ENCODE measurements at places on chromosomes 5 and 9. TPM values are rescaled to one million over a fixed set of nuclear protein-coding genes. Genes with fewer than 3 reads are reported as not detected.

GRCh38 chr9:89658931-89659330 lies 54.1 kb downstream of the GADD45G start:
- no peak overlapping the region for H3K4me3 ChIP-seq
- DNase-seq = no peak
- peaks cover 19% of the 10 kb centered on the region for H3K4me1 ChIP-seq
- H3K27ac ChIP-seq = no peak overlapping the region
- no peaks in the 10 kb centered on the region for H3K27me3 ChIP-seq

- H3K4me3 ChIP-seq = no peak overlapping the region
- no peaks in the 10 kb centered on the region for H3K36me3 ChIP-seq
- no peaks in the 10 kb centered on the region for H3K27me3 ChIP-seq
- H3K27ac ChIP-seq = no peak overlapping the region
These were observed 175.8 kb upstream of the FSTL4 start for GRCh38 chr5:133788121-133788520.

DNA sequence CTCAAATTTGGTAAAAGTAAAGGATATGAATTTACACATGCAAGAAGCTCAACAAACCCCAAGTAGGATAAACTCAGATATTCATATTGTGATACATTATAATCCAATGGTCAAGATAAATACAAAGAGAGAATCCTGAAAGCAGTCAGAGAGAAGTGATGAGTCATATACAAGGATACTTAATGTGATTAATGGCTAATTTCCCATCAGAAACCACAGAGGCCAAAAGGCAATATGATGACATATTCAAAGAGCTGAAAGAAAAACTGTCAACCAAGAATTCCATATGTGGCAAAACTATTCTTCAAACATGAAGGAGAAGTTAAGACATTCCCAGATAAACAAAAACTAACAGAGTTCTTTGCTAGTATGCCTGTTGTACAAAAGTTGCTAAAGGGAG lies 19.5 kb upstream of the IRF1 start:
- H3K27me3 ChIP-seq = peaks cover 23% of the 10 kb centered on the region
- no peak overlapping the region for H3K4me3 ChIP-seq
- no peak overlapping the region for H3K27ac ChIP-seq
- no peaks in the 10 kb centered on the region for H3K4me1 ChIP-seq
- no peaks in the 10 kb centered on the region for H3K36me3 ChIP-seq

DNA sequence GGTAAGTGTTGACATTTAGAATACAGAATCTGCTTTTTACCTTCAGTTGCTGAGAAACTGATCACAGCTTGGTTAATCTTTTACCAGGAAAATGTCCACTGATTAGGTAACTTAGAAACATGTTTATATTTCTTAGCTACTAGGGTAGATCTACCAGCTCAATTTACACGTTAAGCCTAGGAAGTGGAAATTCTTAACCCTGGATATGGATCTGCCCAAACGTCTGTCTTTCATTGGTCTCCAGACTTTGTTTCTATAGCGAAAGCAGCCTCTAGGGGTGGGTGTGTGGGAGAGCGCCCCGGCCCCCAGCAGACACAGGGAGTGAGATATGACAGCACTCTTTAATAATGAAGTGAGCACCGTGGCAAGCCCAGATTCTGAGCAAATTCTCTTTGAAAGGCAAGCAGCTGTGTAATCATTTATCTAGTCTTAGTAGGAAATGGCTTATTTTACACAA lies 141.6 kb upstream of the ZNF608 start:
- no peak overlapping the region for H3K27ac ChIP-seq
- no peaks in the 10 kb centered on the region for H3K4me1 ChIP-seq
- no peaks in the 10 kb centered on the region for H3K36me3 ChIP-seq
- no peak overlapping the region for H3K4me3 ChIP-seq
- no peak for DNase-seq

DNA sequence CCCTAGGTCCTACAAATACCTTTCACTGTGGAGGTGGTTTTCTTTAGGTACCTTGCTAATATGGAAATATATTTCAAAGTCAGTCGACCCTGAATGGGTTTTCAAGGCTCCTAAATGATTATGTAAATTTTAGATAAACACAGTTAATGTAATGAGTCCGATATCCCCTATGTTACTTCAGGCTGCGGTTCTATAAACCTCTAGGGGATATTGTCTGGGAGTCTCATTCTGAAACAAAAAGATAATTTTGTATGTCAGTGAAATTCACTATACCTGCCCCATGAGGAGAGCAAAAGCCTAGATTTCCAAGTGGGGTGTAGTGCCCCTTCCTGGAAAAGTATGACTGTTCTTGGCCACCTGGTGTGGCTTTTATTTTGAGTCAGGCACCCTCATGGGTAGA lies 377.3 kb downstream of the ICE1 start:
- no peaks in the 10 kb centered on the region for H3K27me3 ChIP-seq
- no peak overlapping the region for H3K27ac ChIP-seq
- no peak for DNase-seq
- H3K4me1 ChIP-seq = no peaks in the 10 kb centered on the region

DNA sequence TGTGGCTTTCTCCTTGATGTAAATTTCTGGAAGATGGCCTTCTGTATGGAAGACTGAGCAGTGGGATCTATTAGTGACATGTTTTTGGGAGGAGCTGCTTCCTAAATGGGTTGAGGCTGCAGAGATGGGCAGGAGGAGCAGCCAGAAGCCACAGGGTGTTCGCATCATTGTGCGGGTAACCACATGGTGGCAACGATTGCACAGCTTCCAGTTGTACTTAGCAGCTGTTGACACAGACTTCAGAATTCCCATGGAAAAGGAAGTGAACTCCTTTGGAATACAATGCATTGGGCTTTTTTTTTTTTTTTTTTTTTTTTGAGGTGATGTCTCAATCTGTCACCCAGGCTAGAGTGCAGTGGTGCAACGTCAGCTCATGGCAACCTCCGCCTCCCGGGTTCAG lies 297.3 kb downstream of the NR3C1 start:
- H3K4me3 ChIP-seq = no peak overlapping the region
- no peaks in the 10 kb centered on the region for H3K27me3 ChIP-seq
- DNase-seq = no peak
- H3K36me3 ChIP-seq = no peaks in the 10 kb centered on the region
- H3K4me1 ChIP-seq = peaks cover 39% of the 10 kb centered on the region

GRCh38 chr5:152372875-152373274 lies 32.2 kb downstream of the NMUR2 start:
- H3K4me1 ChIP-seq = no peaks in the 10 kb centered on the region
- no peaks in the 10 kb centered on the region for H3K36me3 ChIP-seq
- H3K27ac ChIP-seq = no peak overlapping the region
- H3K4me3 ChIP-seq = no peak overlapping the region
- H3K27me3 ChIP-seq = peaks cover 3% of the 10 kb centered on the region
- no peak for DNase-seq

- peak; percentile 52 for DNase-seq
- H3K36me3 ChIP-seq = no peaks in the 10 kb centered on the region
- peaks cover 13% of the 10 kb centered on the region for H3K4me1 ChIP-seq
- H3K27me3 ChIP-seq = peaks cover 13% of the 10 kb centered on the region
These were observed 28.1 kb downstream of the IL33 start for GRCh38 chr9:6243746-6244145.

GRCh38 chr5:176350416-176350815 lies 11.1 kb downstream of the KIAA1191 start:
- H3K27ac ChIP-seq = peak overlapping the region; percentile 15
- DNase-seq = no peak
- no peak overlapping the region for H3K4me3 ChIP-seq
- no peaks in the 10 kb centered on the region for H3K27me3 ChIP-seq
- peaks cover 39% of the 10 kb centered on the region for H3K36me3 ChIP-seq

GRCh38 chr5:169325273-169325672 lies 24.3 kb upstream of the SLIT3 start:
- no peak for DNase-seq
- H3K36me3 ChIP-seq = no peaks in the 10 kb centered on the region
- no peak overlapping the region for H3K27ac ChIP-seq
- H3K27me3 ChIP-seq = peaks cover 6% of the 10 kb centered on the region
- H3K4me1 ChIP-seq = peaks cover 3% of the 10 kb centered on the region

DNA sequence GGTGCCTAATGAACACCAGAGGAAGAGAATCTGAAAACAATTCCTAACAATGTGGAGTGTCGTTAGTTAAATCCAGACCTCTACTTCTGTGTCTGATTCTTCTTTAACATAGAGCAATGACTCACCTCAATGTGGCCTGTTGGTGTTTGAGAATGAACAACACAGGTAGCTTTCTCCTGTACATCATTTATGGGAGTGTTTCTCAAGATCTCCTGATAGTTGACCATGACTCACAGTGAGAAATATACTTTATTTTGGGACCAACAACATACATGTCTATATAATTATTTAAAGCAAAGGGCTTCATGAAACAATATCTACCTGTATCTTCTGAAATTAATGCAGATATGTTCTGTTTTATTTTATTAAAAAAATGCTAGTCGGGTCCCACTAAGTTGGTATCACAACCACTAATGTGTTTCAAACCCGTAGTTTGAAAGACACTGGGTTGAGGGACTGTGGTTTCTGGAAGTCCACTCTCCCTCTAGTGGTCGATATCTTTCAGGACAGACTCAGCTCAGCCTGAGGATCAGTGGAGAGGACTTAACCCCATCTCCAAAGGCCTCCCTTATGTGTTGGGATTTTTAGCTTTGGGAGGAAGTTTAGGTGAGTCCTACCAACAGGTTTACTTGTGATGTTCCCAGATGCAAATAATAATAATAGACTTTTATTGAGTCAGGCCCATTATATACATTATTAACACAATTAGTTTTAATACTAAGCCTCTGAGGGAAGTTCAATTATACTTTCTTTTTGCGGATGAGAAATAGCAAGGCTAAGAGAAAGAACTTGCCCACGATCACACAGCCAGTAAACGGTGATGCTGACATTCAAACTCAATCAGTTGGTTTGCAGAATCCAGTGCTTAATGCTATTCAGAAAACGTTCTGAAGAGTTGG lies 70.0 kb upstream of the KLF9 start:
- no peak overlapping the region for H3K4me3 ChIP-seq
- H3K4me1 ChIP-seq = peaks cover 7% of the 10 kb centered on the region
- no peak overlapping the region for H3K27ac ChIP-seq
- DNase-seq = peak; percentile 21

DNA sequence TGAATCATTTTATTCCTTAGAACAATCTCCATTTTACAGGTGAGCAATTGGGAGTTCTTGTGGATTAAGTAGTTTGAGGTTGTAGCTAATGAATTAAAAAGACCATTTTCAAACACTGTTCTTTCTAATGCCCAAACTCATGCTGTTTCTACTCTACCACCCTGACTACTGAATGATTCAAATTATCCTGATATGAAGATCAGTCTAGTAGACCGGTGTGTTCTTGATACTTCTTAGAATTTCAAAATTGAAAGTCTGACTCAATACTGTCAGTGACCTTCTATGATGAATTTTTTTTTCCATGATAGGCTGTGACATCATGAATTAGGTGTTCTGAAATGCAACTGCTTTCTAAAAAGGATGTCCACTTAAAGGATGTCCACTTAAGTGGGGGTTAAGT lies 515.5 kb downstream of the DMAC1 start:
- H3K4me3 ChIP-seq = no peak overlapping the region
- no peak for DNase-seq
- H3K36me3 ChIP-seq = no peaks in the 10 kb centered on the region
- H3K27ac ChIP-seq = no peak overlapping the region
- H3K4me1 ChIP-seq = no peaks in the 10 kb centered on the region

GRCh38 chr9:98168941-98169488 lies 23.4 kb downstream of the CORO2A start:
- no peaks in the 10 kb centered on the region for H3K27me3 ChIP-seq
- H3K4me1 ChIP-seq = peaks cover 32% of the 10 kb centered on the region
- peak overlapping the region; percentile 52 for H3K27ac ChIP-seq

GRCh38 chr9:98940276-98940675 lies 3.4 kb upstream of the COL15A1 start:
- DNase-seq = no peak
- H3K4me3 ChIP-seq = no peak overlapping the region
- H3K27ac ChIP-seq = no peak overlapping the region
- H3K27me3 ChIP-seq = peaks cover 49% of the 10 kb centered on the region
- no peaks in the 10 kb centered on the region for H3K36me3 ChIP-seq
- H3K4me1 ChIP-seq = peaks cover 7% of the 10 kb centered on the region

DNA sequence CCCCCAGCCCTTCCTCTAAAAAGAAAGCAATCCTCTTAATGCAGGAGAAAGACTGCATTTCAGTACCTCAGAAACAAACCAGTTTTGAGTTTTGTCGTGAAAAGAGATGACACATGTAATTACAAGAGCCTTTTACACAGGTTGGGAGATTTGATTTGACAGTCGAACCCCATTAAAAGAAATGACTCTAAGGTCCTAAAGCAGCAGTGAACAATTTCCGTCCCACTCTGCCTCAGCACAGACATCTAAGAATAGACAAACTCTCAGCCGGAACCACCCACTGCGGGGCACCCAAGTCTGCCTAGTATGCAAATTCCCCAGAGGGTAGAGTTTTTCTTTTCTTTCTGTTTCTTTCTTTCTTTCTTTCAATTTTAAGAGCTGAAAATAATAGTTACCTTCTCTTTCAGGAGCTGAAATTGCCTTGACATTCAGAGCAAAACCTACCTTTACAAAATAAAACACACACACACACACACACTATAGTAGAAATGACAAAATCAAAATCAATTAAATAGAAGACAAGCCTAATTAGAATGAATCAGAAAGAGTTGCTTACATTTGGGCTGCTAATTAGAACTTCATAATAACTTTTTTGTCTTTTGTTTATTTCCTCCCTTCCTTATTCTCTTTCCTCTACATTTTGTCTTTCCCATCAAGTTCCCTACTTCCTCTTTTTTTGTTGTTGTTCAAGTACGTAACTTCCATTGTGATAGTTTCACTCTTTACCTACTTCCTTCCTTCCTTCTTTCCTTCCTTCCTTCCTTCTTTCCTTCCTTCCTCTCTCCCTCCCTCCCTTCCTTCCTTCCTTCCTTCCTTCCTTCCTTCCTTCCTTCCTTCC lies 65.1 kb downstream of the BASP1 start:
- DNase-seq = no peak
- H3K4me3 ChIP-seq = no peak overlapping the region

- no peak for DNase-seq
- H3K4me1 ChIP-seq = no peaks in the 10 kb centered on the region
- H3K4me3 ChIP-seq = no peak overlapping the region
These were observed 66.9 kb upstream of the SV2C start for GRCh38 chr5:76016258-76016657.

The TDRD7 gene
- total RNA-seq = 12.3 TPM

The SGCD gene
- total RNA-seq = not detected

The TIMD4 gene
- total RNA-seq = 1.8 TPM

The CYLC2 gene
- total RNA-seq = not detected

The PHYHD1 gene
- 0.34 TPM for total RNA-seq

The TRIP13 gene
- 33.9 TPM for total RNA-seq

The ECSCR gene
- total RNA-seq = 3.7 TPM

The MAP3K1 gene
- 20.6 TPM for total RNA-seq

The FBP2 gene
- total RNA-seq = not detected

The HRCT1 gene
- not detected for total RNA-seq
